Activated T-cell treated with anti-CD3 and anti-CD28 coated beads, Interleukin-2, amount 50 U/mL, for 4 hours (primary cell): ENCODE measurements at places on chromosomes 11 and 22. TPM values are rescaled to one million over a fixed set of nuclear protein-coding genes. Genes with fewer than 3 reads are reported as not detected.

Gene CHST1
- not detected for total RNA-seq

DNA sequence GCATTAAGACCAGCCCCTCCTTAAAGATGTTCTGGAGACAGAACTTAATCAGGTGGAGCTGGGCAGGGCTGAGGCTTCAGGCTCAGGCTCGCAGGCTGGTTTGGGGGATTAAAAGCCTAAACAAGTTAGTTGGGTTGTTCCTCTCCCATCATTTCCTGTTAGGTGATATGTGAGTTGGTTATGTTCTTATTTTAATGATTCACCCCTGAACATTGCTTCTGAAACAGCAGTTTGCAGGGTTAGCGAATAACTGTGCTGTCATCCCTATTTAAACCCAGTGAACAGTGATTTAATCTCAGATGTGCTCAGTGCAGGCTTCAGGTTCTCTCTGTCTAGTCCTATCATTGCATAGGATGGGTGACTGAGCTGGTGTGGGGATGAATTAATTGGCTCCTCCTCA is 47.4 kb upstream of the BIRC3 start:
- DNase-seq = no peak

GRCh38 chr11:126109941-126110731 is 47.5 kb upstream of the CDON start:
- DNase-seq = no peak

Gene RAB39A
- not detected for total RNA-seq

Gene HYLS1
- 1.7 TPM for total RNA-seq

Gene HTR3B
- not detected for total RNA-seq

Gene FJX1
- 1.6 TPM for total RNA-seq
